ENCODE measurements at places on chromosomes 4 and X.

DNA sequence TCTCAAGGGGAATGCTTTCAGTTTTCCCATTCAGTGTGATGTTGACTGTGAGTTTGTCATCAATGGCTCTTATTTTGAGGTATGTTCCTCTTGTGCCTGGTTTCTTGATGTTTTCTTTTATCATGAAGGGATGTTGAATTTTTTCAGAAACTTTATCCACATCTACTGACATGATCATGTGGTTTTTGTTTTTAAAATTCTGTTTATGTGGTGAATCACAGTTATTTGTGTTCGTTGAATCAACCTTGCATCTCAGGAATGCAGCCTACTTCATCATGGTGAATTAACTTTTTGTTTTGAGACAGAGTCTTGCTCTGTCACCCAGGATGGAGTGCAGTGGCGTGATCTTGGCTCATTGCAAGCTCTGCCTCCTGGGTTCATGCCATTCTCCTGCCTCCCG is 263.1 kb upstream of the KLF3 start:
- no peaks in the 10 kb centered on the region for H3K36me3 ChIP-seq
- no peak for DNase-seq
- no peak overlapping the region for H3K4me3 ChIP-seq
- no peak overlapping the region for H3K27ac ChIP-seq

GRCh38 chr4:1540601-1541375 is 134.5 kb upstream of the NKX1-1 start:
- H3K27ac ChIP-seq: no peak overlapping the region
- no peaks in the 10 kb centered on the region for H3K36me3 ChIP-seq
- H3K27me3 ChIP-seq: no peaks in the 10 kb centered on the region
- no peak for DNase-seq
- H3K4me1 ChIP-seq: no peaks in the 10 kb centered on the region

DNA sequence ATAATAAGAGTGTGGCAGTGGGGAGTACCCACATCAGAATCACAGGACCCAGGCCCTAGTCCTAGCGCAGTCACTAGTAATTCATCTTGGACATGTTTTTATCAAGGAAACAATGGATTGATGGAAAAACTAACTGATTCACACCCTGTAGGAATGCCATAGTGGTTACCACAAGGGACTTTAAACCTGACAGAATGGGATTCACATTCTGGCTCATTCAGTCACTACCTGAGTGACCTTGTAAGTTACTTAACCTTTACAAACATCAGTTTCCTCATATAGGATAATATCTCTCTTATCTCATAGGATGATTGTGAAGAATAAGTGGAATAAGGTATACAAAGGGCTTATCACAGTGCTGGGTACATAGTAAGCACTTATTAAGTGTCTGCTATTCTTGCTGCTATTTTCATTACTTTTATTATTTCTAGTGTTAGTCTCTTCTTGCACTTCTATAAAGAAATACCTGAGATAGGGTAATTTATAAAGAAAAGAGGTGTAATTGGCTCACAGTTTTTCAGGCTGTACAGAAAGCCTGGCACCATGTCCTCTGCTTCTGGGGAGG is 247.5 kb upstream of the KLF3 start:
- H3K27ac ChIP-seq: no peak overlapping the region
- H3K27me3 ChIP-seq: no peaks in the 10 kb centered on the region
- no peak overlapping the region for H3K4me3 ChIP-seq
- no peaks in the 10 kb centered on the region for H3K4me1 ChIP-seq

DNA sequence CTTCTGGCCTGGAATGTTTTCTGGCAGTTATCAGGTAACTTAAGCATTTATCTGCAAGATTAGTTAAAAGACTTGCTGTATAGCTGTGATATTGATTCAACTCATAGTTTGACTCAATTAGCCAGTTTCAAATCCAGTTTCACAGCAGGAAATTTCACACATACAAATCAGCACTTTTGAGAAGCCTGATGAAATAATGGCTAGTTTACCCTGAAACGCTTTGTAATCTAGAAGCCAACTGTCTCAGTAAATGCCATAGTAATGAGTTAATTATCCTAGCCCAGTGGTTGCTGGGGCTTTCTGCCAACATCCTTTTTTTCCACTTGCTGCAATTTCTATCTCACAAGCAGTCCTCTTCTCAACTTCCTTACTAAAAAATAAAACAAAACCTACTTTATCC is 53.1 kb downstream of the ARHGEF38 start:
- DNase-seq: no peak
- no peaks in the 10 kb centered on the region for H3K27me3 ChIP-seq
- H3K27ac ChIP-seq: no peak overlapping the region

GRCh38 chrX:69493193-69493592 is 10.9 kb upstream of the NALF2 start:
- H3K27me3 ChIP-seq: no peaks in the 10 kb centered on the region
- no peaks in the 10 kb centered on the region for H3K36me3 ChIP-seq
- H3K4me1 ChIP-seq: no peaks in the 10 kb centered on the region
- no peak overlapping the region for H3K27ac ChIP-seq
- H3K4me3 ChIP-seq: no peak overlapping the region
